ENCODE measurements at places on chromosomes 2 and 18.

GRCh38 chr2:47531378-47532042 lies 128.6 kb downstream of the MSH2 start:
- no peak for DNase-seq

- DNase-seq, result no peak
These were observed 427 bp downstream of the RBKS start for GRCh38 chr2:27889774-27890145.

GRCh38 chr18:55331301-55331700 lies 256.7 kb downstream of the TCF4 start:
- DNase-seq, result no peak

DNA sequence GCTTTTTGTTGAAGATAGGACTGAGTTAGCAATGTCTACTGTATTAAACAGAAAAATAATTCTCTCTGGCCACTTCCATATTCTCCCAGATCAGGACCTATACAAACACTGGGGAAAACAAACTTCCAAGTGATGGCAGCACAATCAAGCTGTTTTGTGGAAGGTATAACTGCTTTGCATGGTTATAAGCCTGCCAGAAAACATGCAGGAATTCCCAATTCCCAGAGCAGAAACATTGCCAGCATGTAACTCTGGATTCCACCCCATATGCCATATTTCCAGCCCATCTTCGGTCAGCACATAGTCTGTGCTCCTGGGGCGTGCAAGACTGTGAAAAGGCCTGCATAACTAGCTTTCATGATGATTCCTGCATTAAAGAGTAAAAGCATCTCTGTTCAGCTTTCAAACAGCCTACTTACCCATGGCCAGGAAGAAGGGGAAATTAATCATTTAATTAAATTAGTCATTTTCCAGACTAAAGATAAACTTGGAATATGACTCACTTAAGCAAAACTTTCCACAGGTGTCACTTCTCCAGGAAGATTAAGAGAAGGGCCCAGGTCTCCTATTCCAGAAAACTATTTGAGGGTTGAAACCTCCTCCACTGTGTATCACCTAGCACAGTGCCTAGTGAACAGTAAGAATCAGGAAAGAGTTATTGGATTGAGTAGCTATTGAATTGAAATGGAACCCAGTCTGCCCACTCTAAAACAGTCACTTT lies 280.5 kb downstream of the NRXN1 start:
- DNase-seq, result peak; percentile 94
